ENCODE measurements at places on chromosomes 7 and 10. TPM values are rescaled to one million over a fixed set of nuclear protein-coding genes. Genes with fewer than 3 reads are reported as not detected.

The PNLIPRP1 gene
- not detected for total RNA-seq

The RBM20 gene
- total RNA-seq = 2.1 TPM

GRCh38 chr10:31070691-31071090 is 39.0 kb upstream of the ZNF438 start:
- DNase-seq = no peak

DNA sequence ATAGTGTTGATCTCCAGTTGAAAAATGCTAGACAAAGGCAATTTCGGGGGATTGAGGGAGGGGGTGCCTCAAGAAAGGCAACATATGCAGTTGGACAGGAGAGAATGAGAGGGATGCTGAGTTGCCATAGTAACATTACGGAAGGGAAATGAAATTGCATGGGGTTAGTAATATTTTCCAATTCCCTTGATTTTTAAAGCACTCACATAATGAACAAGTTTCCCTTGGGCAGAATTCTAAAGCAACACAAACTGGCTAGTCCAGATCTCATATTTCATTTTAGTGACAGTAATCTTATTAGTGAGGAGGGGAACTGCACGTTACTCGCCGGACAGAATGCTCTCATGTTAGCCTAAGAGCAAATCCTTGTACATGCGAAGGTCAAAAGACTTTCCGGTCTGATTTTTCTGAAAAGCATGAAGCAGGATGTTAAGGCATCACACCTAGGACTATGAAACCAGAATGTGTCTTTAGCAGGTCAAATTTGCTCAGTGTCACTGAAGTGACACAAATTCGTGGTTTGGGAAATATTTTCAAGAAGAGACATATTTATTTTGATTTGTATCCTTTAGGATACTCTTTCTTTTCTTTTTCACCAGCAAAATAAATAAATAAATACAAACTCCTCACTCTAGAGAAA is 165.5 kb downstream of the ANK3 start:
- no peak for DNase-seq
